ENCODE measurements at places on chromosomes 2 and 18. TPM values are rescaled to one million over a fixed set of nuclear protein-coding genes. Genes with fewer than 3 reads are reported as not detected.

- DNase-seq: no peak
Measured at GRCh38 chr2:41500895-41501294, 546.9 kb upstream of the PKDCC start.

GRCh38 chr2:160538559-160539355, 45.1 kb upstream of the RBMS1 start:
- no peak for DNase-seq

DNA sequence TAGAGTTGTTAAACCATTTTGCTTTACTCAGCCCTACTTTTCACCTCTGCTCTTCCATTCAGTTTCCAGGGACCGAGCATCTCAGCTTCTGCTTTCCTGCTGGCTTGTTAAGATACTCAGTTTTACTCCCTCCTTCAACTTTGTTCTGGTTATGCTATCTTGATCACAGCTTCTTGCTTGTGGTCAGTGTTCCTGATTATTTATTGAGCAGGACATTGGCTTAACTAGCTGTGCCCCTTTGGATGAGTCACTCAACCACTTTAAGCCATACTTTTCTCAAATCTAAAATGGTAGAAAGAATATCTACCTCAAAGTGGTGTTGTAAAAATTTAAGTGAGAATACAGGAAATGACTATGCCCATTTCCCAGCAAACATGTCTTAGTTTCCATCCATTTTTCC, 124.0 kb downstream of the KYNU start:
- DNase-seq: no peak

Gene SKOR2
- total RNA-seq: not detected
